D721Med (cell line): ENCODE measurements at places on chromosomes 11 and 22.

DNA sequence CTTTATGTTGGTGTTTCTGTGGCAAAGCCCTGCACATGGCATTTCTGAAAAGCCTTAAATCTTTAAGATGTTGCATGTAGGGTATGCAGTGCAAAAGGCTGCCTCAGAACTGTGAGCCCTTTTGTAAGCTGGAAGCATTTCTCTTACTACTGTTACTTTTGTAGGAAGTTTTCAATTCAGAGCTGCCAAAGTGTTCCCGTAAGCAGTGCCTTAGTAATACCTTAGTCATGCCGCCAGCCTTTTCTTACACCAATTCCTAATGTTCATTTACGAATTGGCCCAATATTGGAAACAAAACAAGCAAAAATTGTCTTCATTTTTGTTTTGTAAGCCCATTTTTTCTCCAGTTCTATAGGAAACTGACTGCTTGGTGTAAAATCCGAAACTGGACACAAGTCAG lies 67.4 kb upstream of the RASSF10 start:
- DNase-seq: no peak

DNA sequence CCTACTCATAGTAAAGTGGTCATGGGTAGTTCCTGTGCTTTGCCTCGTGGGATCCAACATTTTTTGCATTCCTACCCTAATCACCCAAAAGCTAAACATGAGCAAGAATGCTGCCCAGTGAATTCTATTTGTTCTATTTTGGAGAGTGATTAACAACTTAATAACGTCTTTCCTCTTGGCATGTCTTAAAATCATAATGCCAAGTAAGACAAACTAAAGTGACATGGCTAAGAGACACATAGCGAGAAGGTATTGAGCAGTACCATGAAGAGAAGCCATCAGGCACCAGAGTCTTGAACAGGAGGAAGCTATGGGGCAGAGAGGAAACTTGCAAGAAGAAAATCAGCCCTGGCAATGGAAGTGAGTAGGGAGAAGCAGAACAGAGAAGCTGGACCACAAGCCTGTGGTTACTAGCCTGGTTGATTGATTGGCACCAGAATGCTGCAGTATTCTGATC lies 32.0 kb downstream of the EXPH5 start:
- DNase-seq: no peak

GRCh38 chr11:11236498-11237059 lies 116.5 kb downstream of the CSNK2A3 start:
- DNase-seq: no peak

DNA sequence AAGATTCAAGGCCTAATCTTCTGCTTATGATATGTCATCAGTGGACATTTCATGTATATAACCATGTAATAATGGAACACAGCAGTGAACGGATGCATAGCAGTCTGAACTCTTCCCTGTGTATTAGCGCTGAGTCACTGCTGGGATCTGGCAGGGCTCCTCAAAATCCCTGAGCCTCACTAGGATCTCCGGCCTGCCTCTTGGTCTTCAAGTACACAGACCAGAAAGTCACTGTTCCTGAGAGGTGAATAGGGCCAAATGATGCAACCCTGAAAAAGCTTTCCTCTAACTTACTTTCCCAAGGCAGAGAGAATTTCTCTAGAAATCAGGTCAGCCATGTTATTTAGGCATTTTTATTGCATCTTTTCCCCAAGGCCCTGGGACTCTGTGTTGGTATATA lies 35.0 kb downstream of the POU2AF1 start:
- no peak for DNase-seq

DNA sequence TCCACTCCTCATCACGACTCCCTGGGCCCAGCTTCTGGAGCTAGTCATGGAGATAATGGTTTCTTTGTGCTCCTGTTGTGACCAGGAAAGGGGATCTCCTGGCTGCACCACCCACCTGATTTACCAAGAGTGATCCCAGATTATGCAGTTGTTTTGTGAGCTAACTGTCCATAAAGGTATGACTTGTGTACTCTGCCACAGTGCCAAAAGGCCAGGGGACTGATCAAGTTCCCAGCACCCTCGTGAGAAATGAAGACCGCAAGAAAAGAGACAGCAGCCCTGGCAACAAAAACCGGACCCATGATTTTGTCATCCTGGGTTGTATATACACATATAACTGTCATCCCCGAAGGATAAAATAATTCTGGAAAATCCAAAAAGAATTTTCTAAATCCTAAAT lies 26.6 kb downstream of the TUB start:
- no peak for DNase-seq

DNA sequence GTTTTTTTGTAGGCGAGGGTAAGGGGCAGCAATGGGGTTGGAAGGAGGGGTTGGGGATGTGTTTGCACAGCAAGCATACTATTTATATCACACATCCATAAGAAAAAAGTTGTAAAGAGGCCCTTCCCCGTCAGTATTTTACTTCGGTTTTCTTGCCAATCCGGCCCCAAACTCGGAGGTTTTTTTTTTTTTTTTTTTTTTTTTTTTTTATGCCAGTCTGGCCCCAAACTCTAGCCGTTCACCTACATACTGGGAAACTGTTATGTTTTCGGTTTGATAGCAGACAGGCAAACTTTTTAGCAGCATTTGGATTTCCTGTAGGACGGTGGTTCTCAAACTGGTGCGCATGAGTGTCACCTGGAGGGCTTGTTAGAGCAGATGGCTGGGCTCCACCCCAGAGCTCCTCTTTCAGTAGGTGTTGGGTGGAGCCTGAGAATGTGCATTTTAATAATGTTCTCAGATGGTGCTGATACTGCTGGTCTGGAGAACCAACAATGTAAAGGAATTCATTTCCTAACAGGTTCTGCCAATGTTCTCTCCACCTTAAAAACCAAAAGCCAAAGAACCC lies 76.5 kb upstream of the ZBED5 start:
- no peak for DNase-seq

DNA sequence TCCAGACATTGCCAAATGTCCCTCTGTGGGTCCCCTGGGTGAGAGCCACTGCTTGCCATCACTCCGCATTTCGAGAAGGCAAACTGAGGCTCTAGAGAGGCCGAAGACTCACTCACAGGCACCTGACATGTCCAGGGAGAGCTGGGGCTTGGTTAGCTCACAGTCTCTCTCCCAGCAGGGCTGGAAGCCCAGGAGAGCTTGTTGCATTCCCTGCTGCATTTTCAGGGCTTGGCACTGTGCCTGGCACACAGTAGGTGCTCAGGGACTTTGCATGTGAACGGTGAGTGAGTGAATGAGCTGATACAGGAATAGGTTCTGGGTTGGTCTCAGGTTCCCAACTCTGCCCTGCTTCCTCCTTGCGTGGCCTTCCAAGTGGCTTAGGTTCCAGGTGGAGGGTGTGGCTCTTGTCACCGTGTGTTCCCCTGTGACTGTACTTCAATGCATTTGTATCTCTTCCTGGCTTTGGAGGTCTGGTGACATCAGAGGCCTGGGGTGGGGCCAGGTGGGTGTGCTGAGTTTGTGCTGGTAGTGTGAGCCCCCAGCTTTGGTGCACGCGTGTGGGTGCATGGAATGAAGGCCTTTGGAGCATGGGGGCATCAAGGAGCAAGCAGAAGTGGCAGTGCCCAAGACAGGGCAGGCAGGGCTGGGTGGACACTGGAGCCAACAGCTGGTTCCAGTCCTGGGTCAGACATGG lies 18.4 kb upstream of the SMIM38 start:
- no peak for DNase-seq

DNA sequence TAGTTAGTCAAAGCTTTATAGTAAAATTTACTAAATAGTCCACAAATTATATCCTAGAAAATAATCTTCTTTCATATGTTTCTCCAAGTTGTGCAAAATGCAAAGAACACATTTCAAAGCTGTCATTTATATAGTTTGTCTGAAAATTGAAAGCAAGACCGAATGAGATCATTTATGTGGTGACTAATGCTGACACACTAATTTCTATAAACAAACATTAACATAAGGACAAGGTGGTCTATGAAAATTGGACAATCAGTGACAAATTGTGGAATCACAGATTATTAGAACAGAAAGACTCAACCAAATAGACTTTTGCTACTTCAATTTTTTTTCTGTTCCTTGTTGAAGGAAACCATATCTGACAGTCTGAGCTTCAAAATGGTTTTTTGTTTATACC lies 1056.1 kb downstream of the LRRC4C start:
- no peak for DNase-seq

GRCh38 chr11:73999581-74000306 lies 9.1 kb downstream of the UCP3 start:
- no peak for DNase-seq

DNA sequence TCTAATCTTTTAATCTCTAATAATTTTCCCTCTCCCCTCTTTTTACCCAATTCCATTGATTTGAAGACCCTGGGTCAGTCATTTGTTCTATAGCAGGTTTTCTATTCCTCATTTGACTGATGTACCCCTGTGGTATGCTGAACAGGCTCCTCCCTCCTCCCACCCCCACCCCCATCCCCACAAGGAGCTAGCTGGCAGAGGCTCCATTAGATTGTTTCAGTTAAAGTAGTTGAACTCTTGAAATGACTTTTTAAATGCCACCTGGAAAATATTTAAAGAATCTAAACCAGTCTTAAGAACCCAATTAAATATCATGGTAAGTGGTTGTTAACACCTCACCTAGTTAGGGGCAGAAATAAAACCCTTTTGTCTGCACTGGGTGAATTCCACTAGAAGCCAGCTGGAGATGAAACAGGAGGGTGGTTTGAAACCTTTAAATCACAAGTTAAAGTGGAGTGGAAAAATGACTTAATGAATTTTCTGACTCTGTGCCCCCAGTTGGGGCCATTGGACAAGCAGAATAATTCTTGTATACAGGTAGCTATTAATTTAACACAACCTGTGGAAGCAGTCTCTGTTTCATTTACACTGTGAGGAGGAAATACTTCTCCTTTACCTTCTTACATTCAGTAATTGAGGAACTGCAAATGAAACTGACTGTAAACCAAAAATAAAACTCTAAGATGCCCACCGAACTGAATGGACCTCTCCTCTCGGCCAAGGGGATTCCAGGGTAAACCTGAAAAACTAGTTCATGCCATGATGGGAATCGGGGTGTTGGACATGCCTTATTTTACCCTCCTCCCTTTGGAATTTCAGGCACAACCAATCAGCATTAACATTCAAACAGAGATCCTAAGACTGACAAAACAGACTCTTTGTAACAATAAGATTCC lies 30.7 kb downstream of the PRR5L start:
- no peak for DNase-seq

GRCh38 chr11:74204701-74205100 lies 33.6 kb downstream of the PPME1 start:
- DNase-seq: no peak

DNA sequence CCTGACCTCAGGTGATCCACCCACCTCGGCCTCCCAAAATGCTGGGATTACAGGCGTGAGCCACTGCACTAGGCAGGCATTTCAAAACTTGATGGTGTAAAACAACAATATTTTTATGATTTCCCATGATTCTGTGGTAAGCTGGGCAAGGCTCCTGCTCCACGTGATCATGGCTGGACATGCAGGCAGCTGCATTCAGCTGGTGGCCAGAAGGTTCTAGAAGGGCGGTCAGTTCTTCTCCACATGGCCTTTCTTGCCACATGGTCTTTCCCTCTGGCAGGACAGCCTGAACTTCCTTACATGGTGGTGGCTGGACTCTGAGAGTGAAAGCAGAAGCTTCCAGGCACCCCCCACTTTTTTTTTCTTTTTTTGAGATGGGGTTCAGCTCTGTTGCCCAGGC lies 9.9 kb upstream of the RASD2 start:
- no peak for DNase-seq

- no peak for DNase-seq
Observed at GRCh38 chr11:68099474-68100405, 21.4 kb downstream of the CHKA start.

GRCh38 chr22:50269970-50270665 lies at the start of gene MAPK11:
TSS of gene MAPK11 (minus strand) at chr22:50270380. CDS start at chr22:50270292, 88 bp downstream.
- DNase-seq: no peak

DNA sequence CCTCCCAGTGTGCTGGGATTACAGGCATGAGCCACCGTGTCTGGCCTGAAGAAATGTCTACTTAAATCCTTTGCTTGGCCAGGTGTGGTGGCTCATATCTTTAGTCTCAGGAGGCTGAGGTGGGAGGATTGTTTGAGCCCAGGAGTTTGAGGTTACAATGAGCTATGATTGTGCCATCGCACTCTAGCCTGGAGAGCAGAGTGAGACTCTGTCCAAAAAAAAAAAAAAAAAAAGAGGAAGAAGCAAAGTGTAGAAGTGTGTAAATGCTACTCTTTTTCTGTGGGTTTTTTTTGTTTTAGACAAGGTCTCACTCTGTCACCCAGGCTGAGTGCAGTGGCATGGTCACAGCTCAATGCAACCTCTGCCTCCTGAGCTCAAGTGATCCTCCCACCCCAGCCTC lies 6.4 kb upstream of the ATG16L2 start:
- DNase-seq: no peak

- DNase-seq: no peak
Observed at GRCh38 chr11:59000003-59000402, 60.7 kb downstream of the GLYATL1 start.

GRCh38 chr22:28761449-28761755 lies 11.1 kb upstream of the CCDC117 start:
- no peak for DNase-seq

- DNase-seq: no peak
Observed at GRCh38 chr11:61534025-61534932, 25.7 kb downstream of the LRRC10B start.

GRCh38 chr11:119055901-119056300 lies 1.1 kb downstream of the HYOU1 start:
- DNase-seq: no peak

GRCh38 chr11:129590030-129590752 lies 214.5 kb downstream of the BARX2 start:
- no peak for DNase-seq

- DNase-seq: no peak
Observed at GRCh38 chr11:118703563-118704106, 24.2 kb upstream of the TREH start.

- no peak for DNase-seq
Observed at GRCh38 chr11:121514432-121515334, 61.9 kb upstream of the SORL1-AS1 start.

DNA sequence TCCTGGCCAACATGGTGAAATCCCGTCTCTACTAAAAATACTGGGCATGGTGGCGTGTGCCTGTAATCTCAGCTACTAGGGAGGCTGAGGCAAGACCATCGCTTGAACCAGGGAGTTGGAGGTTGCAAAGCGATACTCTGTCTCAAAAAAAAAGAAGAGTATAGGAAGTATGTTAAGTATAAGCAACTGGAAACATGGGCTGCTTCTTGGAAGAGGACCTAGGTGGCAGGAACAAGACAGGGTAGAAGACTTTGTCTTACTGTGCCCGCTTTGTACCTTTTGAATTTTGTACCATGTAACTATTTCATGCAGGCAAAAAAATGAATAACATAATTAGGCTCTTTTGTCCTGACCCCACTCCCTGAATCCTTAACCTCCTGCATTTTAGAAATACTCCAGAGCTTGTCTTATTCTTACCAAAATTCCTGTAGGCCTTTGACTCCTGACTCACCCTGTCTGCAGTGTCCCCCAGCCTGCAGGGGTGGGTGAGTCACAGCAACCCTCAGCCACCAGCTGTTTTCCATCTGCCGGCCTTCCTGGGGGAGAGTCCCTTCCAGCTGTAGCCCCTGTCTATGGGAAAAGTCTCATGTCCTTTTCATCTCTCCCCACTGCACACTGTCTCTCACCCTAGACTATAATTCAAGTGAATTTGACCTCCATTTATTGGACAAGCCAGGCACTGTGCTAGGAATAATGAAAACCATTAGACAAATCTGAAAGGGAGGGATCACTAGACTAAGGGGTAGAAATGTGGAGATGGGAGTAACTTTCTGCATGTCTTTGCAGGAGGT lies 41.8 kb downstream of the TXN2 start:
- no peak for DNase-seq
